ENCODE measurements at places on chromosomes 11 and 22.

DNA sequence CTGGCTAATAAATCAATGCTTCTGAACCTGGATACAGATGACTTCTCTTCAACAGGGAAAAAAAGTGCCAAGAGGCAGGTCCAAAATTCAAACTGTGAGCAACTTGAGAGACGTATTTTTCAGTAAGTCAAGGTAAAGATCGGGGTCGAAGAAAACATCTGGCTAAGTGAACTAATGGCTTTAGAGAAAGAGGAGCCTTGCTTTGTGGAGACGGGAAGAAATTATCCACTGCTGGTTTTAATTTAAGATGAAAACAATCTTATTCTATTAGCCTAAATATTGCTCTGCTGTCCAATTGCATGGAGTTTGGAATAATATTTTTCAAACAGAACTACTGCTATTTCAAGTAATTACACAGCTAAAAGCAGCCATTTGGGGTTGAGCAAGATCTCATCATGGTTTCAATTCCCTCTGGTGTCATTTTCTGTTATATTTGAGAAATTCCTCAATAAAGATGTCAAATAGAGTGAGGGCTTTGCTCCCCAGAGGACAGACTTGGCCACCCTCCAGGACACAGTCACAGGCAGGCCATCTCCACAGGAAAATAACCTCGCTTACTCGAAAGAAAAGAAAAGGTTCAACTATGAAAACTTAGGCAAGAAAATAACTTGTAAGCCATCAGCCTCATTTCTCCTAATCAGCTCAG is 29.8 kb downstream of the SCUBE1 start:
- DNase-seq = no peak

DNA sequence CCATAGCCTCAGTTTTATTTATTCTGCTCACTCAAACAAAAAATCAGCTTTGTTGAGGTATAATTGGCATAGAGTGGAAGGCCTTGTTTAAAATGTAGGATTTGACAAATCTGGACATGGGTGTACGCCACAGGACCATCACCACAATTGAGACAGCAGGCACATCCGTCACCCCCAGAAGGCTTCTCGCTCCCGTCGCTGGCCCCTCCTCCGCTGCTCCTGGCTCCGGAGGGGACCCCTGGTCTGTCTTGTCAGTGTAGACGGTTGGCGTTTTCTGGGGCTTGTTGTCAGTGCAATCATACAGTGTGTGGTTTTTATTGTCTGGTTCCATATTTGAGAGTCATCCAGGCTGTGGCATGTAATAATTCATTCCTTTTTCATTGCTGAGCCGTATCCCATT is 97.6 kb downstream of the KCNQ1 start:
- no peak for DNase-seq

DNA sequence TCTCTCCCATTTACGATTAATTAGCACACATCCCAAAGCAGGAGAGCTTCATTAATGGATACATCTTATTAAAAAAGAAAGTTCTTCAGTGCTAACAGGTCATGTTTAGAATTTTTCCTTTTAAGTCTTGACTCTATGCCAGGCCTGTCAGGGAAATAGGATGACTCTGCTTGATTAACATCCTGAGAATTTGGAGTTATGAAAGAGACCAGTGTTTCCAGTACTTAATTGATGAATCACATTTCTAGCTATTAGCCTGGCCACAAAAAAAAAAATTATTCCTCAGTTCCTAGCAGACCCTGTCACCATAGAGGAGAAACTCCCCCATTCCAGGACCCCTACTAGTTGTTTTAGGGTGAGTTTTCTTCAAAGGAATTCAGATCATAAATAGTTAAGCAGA is 23.6 kb upstream of the ME3 start:
- no peak for DNase-seq

GRCh38 chr11:94181943-94182342 is 53.3 kb downstream of the PANX1 start:
- no peak for DNase-seq

DNA sequence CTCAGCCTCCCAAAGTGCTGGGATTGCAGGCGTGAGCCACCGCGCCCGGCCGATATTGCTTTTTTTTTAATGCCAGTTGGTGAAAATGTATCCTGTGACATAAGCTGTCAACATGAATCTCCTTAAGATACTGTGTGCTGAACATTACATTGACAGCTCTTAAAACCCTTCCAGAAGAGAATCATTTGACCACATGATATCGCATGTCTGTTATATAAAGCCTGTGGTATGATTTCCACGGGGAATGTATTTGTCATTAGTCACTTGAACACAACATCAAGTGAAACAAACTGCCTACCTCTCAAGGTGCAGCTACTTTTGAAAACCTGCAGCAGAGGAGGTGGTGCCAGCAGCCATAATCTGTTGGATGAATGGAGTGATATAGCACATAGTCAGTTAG is 67.0 kb downstream of the BCL2L13 start:
- DNase-seq = no peak

DNA sequence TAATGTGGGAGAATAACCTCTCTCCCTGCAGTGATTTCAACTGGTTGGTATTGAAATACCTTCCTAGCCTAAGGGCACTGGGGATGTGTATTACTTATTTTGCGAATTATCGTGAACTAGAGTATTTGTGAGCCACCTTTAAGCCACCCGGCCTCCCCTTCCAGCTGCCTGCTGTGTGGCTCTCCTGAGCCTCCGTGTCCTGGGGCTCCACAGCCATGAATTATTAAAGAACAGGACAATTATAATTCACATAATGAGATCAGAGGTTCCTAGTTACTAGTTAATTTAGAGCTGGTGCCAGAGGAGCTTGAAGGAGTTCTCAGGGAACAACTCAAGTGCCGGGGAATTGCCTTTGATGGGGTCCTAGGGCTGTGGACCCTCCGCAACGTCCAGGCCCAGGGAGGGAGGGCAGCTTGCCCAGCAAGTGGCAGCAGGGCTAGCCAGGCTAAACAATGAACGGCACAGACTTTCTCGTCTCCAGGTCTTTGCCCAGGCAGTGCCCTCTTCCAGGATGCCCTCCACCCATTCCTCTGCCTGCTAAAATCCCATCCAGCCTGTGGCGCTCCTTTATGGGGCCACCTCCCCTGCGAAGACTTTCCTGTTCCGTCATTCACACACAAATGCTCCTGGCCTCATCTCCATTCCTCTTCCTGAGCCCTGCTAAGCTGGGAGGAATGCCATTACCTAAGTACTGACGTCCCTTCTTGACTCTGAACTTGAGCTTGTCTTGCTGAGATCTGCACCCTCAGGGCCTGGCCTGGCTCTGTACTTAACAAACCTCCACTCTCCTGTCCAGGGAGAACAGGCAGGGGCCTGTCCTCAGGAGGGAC is 91.5 kb downstream of the RTL6 start:
- no peak for DNase-seq

GRCh38 chr11:44347538-44347937 is 37.6 kb upstream of the ALX4 start:
- DNase-seq = no peak

- DNase-seq = no peak
These were observed 19.9 kb downstream of the CTNND1 start for GRCh38 chr11:57781529-57781943.

DNA sequence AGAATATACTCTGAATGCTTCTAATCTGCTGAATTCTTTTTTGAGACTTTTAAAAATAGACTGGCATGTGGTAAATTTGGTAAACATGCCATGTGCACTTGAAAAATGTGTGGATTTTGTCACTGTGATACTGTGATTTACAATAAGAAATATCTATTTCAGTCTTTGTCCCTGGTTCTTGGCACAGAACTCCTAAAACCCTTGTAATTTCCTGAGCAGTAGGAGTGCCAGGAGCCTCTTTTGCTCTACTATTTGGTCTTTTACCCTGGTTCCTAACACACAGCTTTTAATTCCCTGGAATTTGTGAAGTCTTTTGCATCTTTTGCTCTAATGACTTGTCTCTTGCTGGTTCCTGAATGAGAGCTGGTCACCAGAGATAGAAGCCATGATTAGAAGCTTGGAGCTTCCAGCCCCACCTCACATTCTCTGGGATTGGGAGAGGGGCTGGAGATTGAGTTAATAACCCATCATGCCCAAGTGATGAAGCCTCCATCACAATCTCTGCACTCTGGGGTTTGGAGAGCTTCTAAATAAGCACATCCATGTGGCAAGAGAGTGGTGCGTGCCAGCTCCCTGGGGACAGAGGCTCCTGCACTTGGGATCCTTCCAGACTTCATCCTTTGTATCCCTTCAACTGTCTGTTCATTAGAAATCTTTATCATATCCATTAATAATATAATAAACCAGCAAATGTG is 27.2 kb upstream of the SYT13 start:
- DNase-seq = no peak

- DNase-seq = no peak
These were observed 1.3 kb downstream of the APOA5 start for GRCh38 chr11:116790167-116791001.

DNA sequence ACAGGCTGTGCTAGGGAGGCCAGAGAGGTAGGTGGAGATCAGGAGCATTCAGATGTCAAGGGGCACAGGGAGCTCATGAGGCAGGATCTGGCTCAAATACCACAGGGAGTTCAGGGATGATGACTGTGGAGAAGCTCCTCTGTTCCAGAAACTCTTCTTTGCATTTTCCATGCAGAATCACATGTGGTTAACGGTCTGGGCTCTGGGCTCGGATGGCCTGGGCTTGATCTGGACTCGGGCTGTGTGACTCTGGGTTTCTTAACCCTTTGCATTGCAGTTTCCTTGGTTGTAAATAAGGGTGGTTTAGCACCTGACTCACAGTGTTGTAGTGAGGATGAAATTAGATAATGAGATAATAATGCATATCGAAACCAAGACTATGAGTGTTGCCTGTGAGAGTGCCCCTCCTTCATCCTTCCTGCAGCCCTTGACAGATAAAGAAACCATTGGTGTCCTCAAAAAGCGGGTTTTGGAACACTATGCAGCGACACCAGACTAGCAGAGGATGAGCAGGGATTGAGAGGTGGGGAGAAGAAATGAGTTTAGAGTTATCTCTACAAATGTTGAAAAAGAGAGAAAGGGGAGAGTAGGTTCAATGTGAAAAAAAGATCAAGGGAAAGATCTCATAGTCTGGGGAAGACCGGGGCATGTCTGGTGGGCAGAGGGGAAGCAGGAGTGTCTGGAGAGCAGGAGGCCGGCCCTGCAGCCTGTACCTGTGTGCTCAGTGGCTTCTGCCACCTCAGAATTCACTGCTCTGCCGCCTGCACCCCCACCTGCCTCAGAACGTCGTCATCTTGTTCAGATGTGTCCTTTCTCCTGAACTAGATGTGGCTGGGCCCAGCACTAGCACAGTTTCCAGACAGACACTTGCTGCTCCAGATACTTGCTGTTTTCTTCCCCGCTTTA is 197.8 kb upstream of the SORL1-AS1 start:
- DNase-seq = no peak

- DNase-seq = no peak
These were observed 9.4 kb upstream of the NAV2 start for GRCh38 chr11:19703211-19703610.

- no peak for DNase-seq
These were observed 6.6 kb downstream of the FLRT1 start for GRCh38 chr11:64042301-64042700.

DNA sequence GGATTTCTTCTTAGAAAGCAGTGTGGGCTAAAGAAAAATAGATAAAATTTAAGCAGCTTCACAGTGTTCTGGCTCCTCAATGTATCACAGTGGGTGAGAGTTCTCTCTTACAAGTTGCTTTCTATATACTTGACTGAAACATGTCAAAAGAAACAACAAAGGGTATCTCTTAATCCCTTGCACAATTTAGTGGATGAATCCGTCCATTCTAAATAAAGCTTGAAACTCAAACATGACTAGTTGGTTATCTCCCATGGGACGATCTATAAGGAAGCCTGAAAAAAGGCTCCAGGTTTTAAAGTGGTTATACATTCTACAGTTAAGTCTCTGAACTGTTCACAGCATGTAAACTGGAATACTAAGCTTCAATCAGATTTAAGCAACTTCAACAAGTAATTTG is 993.1 kb upstream of the CNTN5 start:
- DNase-seq = no peak

DNA sequence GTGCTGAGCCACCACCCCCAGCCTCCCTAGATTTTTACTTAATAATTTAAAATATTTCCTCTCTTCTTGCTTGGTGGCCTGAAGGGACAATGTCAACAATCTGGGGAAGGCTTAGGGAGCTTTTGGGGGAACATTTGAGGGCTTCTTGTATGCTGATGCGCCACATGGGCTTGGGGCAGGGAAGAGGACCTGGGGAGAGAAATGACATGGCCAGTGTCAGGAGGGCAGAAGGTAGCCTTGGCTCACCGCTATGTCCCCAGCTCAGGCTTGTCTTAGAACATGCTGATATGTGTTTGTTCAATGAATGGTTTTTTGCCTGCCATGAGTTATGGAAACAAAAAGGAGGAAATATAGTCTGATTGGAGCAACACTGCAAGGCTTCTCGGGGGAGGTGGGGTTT is 51.6 kb downstream of the ST14 start:
- DNase-seq = no peak

GRCh38 chr11:44305470-44306051 is 4.4 kb downstream of the ALX4 start:
- DNase-seq = peak; percentile 27

DNA sequence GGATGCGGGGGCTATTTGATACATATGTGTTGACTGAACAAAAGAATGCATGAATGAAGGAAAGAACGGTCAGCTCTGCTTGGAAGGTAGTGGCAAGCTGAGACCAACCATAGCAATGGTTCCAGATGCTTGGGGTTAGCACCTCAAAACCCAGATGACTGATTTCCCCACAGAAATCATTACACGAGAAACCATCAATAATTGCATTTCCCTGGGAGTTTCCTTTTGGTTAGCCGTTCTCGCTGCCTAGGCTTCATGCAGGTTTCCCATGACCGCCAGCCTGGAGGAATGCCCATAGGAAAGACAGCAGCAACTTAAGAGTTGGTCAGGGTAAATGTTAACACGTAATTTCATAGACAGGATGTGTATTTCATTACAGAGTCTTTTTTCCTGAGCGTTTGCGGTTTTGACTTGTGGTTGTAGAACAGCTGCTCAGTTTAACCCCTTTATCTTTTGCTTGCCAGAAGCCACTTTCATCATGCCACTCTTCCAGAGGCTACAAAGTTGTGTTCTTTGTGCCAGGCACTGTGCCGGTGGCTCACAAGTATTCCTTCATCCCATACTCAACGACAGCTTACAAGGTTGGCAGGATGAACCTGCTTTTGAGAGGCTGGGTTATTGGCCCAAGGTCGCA is 2.8 kb downstream of the IL17RA start:
- DNase-seq = peak; percentile 81

GRCh38 chr11:18836417-18836816 is 44.8 kb upstream of the PTPN5 start:
- DNase-seq = no peak

GRCh38 chr11:87284306-87284705 is 246.6 kb downstream of the TMEM135 start:
- no peak for DNase-seq

- peak; percentile 73 for DNase-seq
These were observed 27.4 kb upstream of the YPEL1 start for GRCh38 chr22:21762712-21763581.

- DNase-seq = no peak
These were observed 9.4 kb upstream of the PPM1F start for GRCh38 chr22:21961886-21962654.

DNA sequence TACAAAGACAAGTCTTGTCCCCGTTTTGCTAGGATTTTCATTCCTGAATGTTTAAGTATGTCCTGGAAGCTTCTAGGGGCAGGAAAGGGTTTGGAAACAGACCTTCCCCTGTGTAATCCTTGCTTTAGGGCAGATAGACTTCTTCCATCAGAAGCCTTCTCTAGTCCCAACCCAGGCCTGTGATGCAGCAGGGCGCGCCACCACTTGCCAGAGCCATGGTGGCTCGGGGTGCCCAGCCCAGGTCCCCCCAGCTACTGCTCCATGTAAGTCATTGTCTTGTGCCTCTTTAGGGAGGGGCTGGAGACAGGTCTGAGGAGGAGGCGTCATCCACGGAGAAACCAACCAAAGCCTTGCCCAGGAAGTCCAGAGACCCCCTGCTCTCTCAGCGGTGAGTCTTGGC is 4.3 kb downstream of the NOL12 start:
- no peak for DNase-seq
